Occipital lobe (tissue), 3 donors: ENCODE measurements at places on chromosomes 16 and 17.
A peak's percentile ranks its signal among the peaks of the same experiment; 100 is the strongest.

GRCh38 chr16:89507214-89507833 lies 879 bp upstream of the SPG7 start:
- DNase-seq = peak; percentile 45

- no peak for DNase-seq
Measured at GRCh38 chr17:1979182-1979985, 45.8 kb downstream of the RTN4RL1 start.

GRCh38 chr16:54344646-54345630 lies 58.4 kb upstream of the IRX3 start:
- DNase-seq = no peak

DNA sequence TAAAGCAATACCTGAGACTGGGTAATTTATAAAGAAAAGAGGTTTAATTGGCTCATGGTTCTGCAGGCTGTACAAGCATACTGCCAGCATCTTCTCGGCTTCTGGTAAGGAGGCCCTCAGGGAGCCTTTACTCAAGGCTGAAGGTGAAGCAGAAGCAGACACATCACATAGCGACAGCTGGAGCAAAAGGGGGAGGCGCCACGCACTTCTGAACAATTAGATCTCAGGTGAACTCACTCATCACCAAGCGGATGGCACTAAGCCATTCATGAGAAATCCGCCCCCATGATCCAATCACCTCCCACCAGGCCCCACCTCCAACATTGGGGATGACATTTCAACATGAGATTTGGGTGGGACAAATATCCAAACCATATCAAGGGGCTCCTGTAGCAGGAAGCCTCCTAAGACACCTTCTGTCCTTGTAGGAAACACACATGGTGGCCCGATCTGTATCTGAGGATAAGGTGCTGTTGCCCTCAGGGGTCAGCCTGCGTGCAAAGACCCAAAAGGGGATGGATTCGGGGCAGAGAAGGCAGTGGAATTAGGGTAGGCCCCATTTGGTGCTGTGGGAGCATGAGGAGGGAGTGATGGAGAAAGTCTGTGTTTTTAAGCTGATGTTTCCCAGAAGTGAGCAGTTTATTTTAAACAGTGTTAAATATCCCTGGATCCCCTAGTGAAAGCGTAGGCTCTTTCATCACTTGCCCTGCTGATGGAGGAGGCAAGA lies 23.0 kb downstream of the IL21R start:
- DNase-seq = no peak

DNA sequence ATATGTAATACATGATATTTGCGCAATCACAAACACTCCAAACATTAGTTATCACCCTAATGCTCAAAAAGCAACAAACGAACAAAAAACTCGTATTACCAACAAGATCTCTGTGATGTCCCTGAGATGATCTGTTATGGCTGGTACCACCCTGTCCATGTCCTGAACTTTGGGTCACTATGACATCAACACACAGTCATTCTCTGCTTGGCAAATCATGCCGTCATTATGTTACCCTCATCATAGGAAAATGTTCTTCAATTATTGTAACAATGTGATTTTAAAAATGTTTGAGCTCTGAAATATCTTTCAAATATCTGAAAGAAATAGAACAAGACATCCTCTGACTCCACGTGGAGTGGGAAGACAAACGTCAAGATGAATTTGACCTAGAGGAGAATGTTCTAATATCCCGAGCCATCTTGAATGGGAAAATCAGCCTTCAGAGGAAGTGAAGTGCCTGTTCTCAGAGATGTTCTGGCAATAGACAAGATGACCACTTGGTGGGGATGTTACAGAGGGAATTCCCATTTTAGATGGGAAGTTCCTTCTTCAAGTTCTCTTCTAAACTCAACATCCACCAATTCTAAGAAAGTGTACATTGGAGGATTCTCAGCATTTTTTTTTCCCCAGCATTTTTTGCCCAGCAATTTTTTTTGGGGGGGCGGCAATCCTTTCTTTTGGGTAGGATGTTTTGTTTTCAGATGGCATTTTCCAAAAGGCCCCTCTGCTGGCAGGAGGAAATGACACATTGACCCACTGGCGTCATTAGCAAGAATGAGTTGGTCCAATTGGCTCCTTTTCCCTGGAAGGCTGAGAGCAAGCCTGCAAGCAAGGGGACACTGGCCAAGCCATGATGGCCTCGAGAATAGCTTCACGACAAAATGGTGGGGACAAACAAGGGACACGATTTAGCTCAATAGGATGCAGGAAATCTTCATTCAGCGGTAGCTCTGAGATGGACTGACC lies 3.7 kb upstream of the HSD17B2 start:
- no peak for DNase-seq

DNA sequence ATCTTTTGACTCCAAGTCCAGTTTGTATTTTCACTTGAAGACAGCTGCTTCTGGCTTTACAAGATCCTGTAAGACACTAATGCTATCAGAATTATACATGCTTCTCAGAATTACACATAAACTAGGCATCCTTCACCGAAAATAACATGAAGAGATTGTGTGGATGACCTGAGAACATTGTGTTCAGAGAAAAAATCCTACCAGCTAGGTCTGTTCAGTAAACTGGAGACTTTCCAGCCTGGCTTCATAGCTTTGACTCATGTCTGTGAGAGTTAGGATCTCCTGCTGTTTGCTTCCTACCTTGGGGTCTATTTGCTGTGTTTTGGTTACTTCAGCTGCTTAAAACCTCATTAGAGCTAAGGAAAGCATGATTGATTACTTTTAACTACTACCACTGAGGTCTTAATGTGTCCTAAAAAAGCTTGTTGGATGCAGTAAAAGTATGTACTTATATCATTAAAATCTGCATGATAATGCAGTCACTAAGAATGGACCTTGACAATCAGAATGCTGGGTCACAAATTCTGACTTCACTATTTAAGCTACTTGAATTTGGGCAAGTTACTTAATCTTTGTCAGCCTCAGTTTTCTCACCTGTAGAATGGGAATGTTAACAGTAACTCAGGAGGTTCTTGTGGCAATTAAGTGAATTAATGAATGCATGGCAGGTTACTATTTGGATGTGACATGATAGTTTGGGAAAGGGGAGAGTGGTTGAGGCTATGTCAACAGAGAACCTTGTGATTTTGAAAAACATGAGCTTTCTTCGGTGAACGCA lies 8.0 kb upstream of the MYH13 start:
- DNase-seq = no peak

DNA sequence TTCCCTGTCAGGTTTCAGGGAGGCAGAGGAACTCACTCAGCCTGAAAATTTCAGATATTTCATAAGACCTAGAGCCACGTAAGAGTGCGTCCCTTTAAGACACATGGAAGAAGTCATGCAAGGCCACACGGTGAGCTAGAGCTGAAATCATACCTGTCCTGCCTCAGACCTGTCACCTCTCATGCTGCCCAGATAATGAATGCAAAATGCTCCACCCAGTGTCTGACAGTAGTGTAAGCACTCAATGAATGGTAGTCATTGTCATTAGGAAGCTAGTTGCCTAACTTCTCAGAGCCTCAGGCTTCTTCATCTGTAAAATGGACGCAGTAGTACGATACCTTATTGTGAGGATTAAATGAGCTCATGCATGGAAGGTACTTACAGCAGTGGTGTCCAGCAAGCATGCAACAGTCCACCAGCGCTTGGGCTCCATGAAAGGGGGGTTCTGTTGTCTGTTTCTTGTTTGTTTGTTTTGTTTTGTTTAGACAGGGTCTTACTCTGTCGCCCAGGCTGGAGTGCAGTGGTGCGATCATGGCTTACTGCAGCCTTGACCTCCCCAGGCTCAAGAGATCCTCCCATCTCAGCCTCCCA lies 60.7 kb downstream of the WSB1 start:
- no peak for DNase-seq

DNA sequence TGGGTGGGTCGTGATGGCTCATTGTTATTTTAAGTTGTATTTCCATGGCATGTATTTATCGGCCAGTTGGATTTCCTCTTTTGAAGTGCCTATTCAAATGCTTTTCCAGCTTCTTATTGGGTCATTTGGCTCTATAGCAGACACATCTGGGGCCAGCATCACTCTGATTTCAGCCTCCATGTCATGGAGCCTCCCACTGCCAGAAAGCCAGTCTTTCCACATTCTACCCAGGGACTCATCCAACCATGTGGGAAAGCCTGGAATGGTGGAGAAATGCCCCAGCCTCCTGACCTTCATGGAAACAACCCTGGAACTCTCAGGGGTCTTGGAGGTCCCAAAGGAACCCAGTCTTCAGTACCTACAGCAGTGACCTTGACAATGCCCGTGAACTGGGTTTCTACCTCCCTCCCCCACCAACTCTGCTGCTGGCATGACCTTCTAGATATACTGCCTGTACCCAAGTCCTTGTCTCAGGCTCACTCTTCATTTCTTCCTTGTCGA lies 33.8 kb upstream of the ADGRG1 start:
- DNase-seq = no peak

- DNase-seq = no peak
Measured at GRCh38 chr17:46147296-46147695, 45.9 kb downstream of the KANSL1 start.

- DNase-seq = no peak
Measured at GRCh38 chr17:69547947-69548346, 133.4 kb downstream of the MAP2K6 start.

- no peak for DNase-seq
Measured at GRCh38 chr17:76578376-76578775, 7.3 kb downstream of the ST6GALNAC2 start.

DNA sequence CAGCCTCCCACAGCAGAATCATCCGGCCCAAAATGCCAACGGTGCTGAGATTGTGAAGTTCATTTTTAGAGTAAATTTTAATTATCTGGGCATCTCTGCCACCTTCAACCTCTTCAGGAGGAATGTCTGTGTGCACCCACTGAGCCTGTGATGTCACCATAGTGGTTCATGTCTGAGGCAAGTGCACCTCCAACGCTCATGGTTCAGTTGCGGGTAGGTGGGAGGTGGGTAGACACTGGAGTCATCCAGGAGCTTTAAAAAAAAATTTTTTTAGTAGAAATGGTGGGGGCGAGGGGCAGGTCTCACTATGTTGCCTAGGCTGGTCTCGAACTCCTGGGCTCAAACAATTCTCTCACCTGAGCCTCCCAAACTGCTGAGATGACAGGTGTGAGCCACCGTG lies 1.9 kb downstream of the FLYWCH1 start:
- DNase-seq = no peak

- no peak for DNase-seq
Measured at GRCh38 chr16:181565-182021, 1.3 kb downstream of the HBQ1 start.

- peak; percentile 49 for DNase-seq
Measured at GRCh38 chr17:1999557-2000251, 25.4 kb downstream of the RTN4RL1 start.
